ENCODE measurements at places on chromosomes 6 and 20.

DNA sequence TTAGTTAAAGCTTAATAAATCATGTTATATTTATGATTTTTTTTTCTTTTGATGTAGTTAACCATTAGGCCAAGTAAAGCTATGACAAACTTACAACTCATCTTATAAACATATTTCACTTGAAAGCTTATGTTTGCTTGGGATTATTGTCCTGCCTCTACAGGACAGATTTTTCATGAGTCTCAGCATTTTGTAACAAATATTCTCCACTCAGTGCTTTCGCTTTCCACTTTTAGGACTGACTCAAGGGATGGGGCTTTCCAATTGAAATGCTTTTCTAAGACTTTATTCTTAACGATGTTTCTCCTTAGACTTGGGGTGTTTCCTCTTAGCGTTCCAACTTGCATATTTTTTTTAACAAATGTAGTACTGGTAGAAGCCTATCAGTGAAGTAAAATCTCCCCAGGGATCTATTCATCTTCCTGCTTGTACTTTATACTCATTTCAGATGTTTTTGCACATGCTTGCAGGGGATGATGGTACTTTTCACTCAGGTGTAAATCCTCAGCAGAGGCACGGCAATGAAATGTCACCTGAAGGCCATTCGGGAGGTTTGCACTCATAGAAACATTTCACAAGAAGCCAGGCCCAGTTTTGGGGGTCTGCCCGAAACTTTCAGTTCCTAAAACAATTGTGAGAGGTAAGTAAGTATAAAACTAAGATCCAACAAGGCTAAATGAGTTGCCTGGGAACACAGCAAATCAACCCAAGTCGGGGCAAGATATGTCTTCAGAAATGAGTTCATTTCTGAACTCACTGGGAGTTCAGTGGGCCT, 298.1 kb upstream of the FOXQ1 start:
- no peak for DNase-seq

GRCh38 chr6:165365371-165365770, 56.0 kb upstream of the C6orf118 start:
- DNase-seq = no peak

GRCh38 chr6:160837146-160837545, 135.1 kb downstream of the PLG start:
- DNase-seq = no peak

GRCh38 chr6:100464903-100465700, at the start of gene SIM1:
Gene SIM1 (minus strand): TSS chr6:100464921. CDS start chr6:100463468, 1,453 bp downstream.
- DNase-seq = no peak

GRCh38 chr20:38601216-38602184, at the start of gene ARHGAP40:
Gene ARHGAP40 (plus strand): TSS chr20:38601809.
- DNase-seq = no peak

DNA sequence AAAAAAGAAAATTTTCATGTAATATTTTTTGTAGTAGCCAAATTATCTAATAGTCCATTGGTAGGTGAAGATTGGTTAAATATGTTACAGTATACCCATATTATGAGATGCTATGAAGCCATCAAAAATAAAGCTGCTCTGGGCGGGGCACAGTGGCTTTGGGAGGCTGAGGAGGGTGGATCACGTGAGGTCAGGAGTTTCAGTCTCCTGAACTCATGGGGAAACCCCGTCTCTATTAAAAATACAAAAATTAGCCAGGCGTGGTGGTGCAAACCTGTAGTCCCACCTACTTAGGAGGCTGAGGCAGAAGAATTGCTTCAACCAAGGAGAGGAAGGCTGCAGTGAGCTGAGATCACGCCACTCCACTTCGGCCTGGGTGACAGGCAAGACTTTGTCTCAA, 360.5 kb downstream of the KIF16B start:
- no peak for DNase-seq

- DNase-seq = no peak
These were observed 249.5 kb upstream of the AGPAT4 start for GRCh38 chr6:161523362-161523761.

DNA sequence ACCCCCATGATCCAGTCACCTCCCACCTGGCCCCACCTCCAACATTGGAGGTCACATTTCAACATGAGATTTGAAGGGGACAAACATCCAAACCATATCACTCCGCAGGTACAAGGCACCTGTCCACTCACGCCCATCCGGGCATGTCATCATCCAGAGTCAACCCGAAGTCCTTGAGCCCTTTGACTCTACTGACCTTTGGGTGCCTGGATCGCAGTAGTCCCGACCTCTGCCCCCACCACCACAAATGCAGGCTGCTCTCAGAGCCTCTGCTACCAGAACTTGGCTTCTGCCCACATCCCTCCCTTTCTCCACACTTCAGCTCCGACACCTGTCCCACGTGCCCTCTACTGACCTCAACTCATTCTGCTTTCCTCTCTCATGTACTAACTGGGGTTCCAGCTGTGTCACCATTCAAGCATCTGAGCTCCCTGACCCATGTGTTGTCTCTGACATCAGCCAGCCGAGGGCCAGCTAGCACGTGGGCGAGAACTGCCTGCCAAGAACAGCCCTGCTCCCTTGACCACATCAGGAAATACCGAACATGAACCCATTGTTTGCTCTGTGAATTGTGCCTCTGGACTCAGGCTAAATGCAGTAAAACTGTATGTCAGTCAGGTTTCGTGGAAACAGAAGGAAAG, 498.3 kb upstream of the SULF2 start:
- no peak for DNase-seq

DNA sequence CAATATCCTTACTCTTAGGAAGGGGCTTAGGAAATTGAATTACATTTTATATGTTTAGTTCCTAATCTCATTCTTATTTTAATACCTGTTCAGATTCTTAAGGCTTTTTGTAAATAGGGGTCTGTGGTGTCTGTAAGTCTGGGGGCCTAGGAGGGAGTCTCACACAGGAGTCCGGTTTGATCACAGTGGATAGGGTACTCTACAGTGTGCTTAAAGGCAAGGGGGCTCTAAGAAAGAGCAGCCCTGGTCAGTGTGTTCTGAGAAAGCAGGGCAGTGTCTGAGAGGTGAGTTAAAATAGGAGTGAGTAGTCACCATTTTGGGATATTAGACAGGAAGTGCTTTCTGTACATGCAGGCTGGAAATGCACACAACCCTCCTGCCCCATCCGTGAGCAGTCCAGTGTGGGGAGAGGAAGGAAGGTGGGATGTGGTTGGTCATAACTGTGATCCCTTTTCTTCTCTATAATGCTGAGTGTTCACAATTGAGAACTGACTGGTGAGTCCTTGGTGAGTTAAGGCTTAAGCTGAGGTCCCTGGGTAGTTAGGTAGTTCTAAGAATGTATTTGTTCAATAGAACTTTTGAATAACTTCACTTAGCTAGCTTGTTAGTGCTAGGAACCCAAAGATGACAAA, 50.0 kb downstream of the CDKAL1 start:
- no peak for DNase-seq

DNA sequence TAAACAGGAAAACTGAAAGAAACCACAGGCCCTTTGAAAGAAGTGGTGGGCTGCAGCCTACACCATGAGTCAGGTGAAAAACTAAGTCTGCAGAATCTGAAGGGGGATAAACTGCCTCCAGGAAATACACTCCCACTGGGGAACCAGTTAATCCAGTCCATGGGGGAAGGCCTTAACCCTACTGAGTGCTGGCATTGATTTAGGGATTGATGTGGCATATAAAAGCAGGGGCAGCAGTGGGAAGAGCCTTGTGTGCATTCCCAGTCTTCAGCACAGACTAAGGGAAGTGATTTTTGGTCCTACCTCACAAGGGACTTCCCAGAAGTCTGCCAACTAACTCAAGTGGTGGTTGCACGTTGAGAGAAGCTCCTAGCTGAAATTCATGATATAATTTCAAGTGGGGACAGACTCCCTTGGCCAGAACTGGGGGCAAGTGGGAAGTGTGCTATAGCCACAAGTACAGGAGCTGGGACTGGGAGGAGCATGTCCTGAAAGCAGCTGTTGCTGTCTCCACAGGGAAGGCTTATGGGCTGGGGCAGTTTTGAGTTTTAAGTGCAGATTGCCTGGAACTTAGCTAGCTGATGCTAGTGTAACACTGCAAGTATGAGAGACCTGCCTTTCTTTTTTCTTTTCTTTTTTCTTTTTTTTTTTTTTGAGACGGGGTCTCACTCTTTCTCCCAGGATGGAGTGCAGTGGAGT, 31.2 kb downstream of the CITED2 start:
- DNase-seq = no peak

DNA sequence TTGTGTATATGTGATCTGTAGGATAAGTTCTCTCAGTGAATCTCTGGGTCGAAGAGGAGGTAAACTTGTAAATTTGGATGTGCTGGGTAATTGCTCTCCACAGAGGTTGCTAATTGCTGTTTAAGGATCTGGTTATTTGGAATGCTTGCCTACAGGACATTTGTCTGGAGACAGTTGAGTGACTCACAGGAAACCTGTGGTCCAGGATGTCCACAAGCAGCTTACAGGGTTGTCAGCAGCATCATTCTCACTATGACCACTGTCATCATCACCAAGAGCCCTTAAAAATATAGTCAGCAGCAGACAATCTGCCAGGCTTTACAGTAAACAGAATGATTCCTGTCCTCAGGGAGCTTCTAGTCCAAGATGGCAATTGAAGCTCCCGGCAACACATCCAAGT, 31.2 kb upstream of the KCNK5 start:
- DNase-seq = no peak

- DNase-seq = no peak
These were observed 468.3 kb downstream of the CDC5L start for GRCh38 chr6:44855562-44856411.

- no peak for DNase-seq
These were observed 92.3 kb downstream of the MRPL14 start for GRCh38 chr6:44034931-44035345.

DNA sequence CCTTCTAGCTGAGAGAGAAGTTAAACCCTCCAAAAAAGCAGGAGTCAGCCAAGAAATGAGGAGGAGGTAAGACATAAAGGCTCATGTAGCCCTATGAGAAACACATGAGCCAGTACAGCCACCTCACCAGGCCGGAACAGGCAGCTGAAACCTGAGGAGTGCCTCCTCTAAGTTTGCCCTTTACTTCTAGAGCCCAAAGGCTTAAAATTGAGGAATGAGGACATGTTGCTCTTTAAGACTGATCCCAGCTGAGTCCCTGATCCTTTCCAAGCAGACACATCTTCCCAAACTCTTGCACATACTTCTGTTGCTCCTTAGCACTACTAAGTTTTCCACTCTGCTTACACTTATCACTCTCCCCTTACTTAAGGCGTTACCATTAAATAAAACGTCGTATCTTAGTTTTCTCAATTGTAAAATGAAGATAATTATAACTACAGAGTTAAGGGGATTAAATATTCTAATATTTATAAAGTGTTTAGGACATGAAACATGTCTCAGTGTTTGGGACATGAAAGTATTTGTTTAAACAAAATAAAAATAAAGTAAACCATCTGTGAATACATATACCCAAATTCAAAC, 124.0 kb downstream of the OGFRL1 start:
- DNase-seq = peak; percentile 57

GRCh38 chr6:154622618-154623336, 110.4 kb upstream of the SCAF8 start:
- no peak for DNase-seq

DNA sequence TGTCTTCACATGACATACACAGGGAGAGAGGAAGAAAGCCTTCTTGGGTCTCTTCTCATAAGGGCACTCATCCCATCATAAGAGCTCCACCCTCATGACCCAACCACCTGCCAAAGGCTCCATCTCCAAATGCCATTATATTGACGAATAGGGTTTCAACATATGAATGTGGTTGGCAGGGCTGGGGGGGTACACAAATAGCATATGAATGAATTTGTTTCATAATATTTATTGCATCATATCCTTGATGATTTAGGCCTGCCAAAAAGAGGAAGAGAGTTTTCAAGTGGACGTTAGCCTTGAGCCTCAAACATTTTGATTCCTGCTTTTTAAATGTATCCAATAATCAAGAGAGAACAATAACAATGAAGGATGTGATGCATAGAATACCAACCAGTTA, 26.2 kb upstream of the OPRM1 start:
- DNase-seq = no peak

- DNase-seq = no peak
These were observed 46.5 kb upstream of the PLCB4 start for GRCh38 chr20:9022376-9022775.

DNA sequence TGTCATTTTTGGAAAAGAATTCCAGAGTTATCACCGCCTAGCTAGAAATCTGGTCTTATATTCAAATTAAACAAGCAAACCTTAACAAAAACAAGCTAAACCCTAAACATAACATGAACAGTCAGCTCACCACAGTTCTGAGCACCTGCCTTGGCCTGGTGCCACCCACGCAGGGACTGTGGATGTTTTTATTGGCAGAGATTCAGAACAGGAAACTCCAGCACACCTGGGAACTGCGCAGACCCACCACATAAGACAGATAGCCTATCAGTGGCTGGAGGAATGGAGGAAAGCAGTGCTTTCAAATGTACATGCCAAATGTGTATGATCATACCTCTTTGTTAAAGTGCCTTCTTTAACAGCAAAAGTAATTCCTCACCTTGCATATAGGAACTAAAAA, 8.9 kb downstream of the SLC16A10 start:
- no peak for DNase-seq

DNA sequence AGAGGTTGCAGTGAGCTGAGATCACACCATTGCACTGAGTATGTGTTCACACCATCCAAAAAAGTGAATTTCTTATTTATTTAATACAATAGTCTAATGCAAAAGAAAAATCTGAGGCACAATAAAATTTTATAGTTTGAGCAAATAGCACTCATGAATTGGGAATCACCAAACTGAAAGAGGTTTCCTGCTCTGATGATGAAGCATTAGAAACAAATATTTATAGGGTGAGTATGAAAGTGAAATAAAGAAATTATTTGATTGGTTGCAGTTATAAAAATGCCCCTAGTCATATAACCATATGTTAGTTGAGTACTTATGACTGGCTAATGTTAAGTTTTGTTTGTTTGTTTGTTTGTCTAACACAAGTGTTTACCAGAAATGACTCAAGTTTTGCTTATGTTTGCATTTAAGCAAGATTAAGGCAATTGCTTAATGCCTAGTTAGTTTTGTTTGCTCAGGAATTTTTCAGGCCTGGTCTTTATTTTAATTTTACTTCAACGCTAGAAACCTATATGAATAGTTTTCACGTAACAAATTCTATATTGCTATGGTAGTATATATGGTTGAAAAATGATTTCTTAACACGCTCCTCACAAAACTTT, 151.5 kb upstream of the FAM83B start:
- no peak for DNase-seq

Data from SW 1271 (cell line).